ENCODE measurements at places on chromosomes 3 and 15.

DNA sequence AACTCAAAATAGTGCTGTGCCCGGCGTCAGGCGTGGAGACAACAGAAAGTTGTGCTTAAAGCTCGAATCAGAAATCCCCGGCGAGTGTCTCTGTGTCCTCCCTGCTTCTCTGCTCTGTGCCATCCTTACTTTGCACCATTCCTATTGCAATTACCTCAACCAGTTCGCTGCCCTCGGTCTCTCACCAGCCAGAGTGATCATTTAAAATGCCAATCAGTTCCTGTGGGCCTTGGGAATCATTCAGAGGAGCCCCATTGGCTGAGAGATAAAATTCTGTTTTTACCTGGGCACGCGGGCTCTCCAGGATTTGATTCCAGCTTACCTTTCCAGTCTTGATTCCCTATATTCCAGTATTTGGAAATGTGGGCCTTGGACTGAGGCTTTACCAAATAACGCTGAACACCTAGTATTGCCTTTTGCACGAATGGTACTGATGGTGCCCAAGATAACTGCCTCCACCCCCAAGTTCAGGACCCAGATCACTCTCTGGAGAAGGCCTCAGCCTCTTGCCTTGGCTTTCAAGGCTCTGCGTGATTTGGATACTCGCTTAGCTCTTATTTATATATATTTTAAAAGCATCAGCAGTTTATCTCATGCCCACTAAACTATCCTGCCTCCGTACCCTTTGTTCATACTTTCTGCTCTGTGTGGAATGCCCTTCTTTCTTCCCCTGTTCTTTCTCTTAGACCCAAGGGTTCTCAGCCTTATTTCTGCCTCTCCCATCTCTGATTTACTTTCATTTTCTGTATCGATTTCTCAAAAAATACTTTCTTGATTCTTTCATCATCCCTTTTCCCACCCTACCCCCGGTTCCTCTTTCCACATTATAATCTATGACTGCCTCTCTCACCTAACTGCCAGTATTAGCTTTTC, 863 bp downstream of the PSMA4 start:
- no peak for DNase-seq

- no peak for DNase-seq
These were observed 6.1 kb downstream of the SEMA3G start for GRCh38 chr3:52438579-52439425.

GRCh38 chr15:39885099-39885777, 34.8 kb downstream of the GPR176 start:
- DNase-seq, result no peak

GRCh38 chr3:55750525-55750924, 263.4 kb upstream of the WNT5A start:
- no peak for DNase-seq

GRCh38 chr3:49248840-49249227, 28.2 kb downstream of the C3orf62 start:
- DNase-seq, result no peak

DNA sequence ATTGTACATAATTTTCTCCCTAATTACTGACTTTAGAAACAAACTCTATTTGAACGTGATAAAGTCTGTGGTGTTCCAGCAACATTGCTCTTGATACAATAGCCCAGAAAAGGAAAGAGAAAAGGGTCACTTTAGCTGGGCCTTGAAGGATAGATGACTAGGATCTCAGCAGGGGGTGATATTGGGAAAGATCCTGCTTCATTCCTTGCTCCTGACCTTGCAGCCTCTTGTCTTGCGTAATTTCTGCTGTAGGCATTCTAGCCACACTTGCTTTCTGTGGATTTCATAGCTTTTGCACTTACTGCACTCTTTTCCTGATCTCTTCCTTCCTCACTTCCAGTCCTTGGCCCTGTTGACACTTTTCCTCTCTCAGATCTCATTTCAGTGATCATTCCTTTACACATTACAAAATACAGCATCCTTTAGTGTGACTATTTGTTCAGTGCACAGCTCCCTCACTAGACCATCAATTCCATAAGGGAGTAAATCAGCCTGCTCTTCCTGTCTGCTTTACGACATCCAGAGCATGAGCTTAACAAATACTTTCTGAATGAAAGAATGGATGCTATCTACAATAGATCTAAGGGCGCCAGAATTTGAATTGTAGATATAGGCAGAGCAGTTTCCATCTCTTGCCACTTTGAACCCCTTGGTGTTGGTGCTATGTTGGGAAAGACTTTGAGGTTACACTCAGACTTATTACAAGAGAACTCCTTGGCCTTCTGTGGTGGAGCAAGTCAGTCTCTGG, 559.6 kb upstream of the MDFIC2 start:
- no peak for DNase-seq

DNA sequence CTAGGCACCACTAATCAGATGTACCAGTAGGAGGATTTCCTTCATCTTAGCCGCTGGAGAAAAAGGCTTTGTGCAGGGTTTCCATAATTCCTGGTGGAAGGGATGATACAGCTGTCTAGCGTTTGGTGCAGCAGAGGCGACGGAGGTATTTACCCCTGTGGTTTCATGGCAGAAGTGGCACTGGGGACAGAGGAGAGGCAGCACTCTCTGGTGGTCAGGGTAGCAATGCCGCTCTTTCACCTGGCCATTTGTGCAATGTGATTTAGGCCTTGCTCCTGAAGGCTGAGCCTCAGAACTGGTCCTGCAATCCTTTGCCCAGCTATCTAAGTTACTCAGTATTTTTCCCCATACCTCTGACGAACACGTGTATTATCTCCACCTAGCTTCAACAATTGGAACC, 47.1 kb upstream of the BNIP2 start:
- DNase-seq, result no peak

- no peak for DNase-seq
These were observed 40.5 kb upstream of the ROPN1 start for GRCh38 chr3:124032311-124032880.

DNA sequence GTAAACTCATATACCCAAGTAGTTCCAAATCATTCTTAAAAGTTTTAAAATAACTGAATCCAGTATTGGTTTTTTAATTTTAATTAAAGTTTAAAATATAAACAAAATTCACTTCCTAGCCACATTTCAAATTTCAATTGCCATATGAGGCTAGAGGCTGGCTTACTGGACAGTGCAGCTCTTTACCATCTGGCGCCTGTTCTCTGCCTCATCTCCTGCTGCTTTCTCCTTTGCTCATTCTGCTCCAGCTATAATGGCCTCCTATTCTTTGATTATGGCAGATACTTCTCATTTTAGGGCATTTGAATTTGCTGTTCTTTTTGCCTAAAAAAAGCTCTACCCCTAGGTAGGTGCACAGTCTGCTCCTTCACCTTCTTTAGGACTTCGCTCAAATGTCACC, 19.1 kb downstream of the ARMC8 start:
- DNase-seq, result no peak

GRCh38 chr15:57522148-57522547, 69.6 kb upstream of the MYZAP start:
- no peak for DNase-seq

GRCh38 chr3:64145438-64145837, 79.8 kb downstream of the PRICKLE2 start:
- DNase-seq, result no peak

GRCh38 chr3:110881069-110881468, 190.5 kb upstream of the NECTIN3 start:
- no peak for DNase-seq

DNA sequence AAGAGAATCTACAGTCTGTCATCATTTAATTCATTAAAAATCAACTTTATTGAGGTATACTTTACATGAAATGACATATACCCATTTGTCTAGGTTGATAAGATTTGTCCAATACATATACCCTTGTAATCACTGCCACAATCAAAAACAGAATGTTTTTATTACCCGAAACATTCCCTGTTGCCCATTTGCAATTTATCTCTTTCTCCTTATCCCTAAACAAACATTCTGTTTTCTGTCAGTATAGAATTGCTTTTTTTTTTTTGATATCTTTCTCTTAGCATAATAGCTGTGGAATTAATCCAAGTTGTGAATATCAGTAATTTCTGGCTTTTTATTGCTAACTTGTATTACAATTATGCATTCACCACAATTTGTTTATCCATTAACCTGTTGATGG, 4.3 kb upstream of the CNTN6 start:
- no peak for DNase-seq
